Activated CD4-positive, alpha-beta memory T cell treated with anti-CD3 and anti-CD28 coated beads for 36 hours (primary cell): ENCODE measurements at places on chromosomes 13 and 19. TPM values are rescaled to one million over a fixed set of nuclear protein-coding genes. Genes with fewer than 3 reads are reported as not detected.

ZNF441 gene
- total RNA-seq, result 6.4 TPM

SPACA6 gene
- 10.0 TPM for total RNA-seq

DNA sequence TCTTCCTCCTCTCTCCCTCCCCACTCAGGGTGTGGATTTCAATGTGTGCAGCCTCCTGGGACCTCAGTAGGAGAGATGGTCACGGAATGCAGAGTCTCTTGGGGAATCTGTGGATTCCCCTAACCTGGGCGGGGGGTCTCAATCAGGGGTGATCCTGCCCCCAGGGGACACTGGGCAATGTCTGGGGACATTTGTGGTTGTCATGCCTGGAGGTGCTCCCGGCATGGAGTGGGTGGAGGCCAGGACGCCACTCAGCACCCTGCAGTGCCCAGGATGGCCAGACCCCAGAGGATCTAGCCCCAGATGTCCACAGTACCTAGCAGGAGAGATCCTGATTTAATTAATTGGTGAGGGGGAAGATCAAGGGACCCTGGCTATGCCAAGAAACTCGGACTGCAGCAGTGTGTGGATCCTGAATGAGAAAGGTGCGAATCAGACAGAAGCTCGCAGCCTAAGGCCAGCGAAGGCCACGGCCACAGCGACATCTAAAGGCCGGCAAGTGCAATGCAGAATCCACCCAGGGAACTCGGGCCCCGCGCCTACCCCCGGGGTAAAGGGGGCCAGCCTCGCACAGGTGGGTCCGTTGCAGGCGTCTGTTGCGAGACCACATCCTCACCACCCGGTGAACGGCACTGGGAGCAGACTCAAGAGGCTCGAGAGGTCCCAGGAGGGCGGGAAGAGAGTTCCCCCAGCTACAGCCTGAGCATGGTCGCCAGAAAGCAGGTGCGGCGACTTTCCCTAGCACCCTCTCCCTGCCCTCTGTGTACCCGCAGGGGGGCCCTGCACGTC lies 88.8 kb downstream of the GNG7 start:
- DNase-seq, result peak; percentile 74

- DNase-seq, result no peak
Observed at GRCh38 chr19:42466521-42467182, 23.9 kb upstream of the CXCL17 start.

ITGBL1 gene
- total RNA-seq, result not detected

DNA sequence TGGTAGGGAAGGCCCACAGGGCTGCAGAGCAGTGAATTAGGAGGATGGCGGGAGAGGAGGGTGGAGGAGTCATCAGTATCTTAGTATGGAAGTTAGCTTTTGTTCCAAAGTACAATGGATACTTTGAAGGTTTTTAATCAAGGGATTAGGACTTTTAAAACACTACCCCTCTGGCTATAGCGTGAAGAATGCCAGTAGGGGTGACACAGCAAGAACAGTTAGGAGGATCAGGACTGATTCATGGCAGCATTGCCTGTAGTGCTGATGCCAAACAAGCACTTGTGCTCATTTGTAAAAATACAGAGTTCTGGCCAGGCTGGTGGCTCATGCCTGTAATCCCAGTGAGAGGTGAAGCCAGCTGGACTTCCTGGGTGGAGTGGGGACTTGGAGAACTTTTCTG lies 46.2 kb downstream of the SKA3 start:
- DNase-seq, result no peak

CEACAM7 gene
- not detected for total RNA-seq

UGGT2 gene
- not detected for total RNA-seq

GRCh38 chr13:79440958-79441528 lies 35.0 kb upstream of the RBM26 start:
- no peak for DNase-seq

ZNF439 gene
- total RNA-seq, result 5.6 TPM

GRCh38 chr13:53064731-53065130 lies 36.1 kb downstream of the OLFM4 start:
- no peak for DNase-seq

ONECUT3 gene
- not detected for total RNA-seq

SOHLH2 gene
- not detected for total RNA-seq

PSG4 gene
- total RNA-seq, result not detected

NDFIP2 gene
- total RNA-seq, result 178 TPM

DNA sequence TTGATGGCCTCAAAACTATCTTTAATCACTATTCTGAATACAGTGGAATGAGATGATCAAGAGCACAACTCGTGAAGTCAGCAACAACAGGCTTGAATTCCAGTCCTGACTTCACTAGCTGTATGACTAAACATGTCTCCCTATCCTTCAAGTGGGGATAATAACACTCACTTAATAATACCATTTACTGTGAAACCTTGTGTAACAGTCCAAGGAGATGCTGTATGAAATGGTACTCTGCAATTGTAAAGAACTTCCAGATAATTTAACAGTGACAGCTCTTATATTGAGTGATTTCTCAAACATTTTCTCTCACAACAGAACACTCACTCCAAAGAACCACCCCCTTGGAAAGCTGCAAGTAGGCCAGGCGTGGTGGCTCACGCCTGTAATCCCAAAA lies 823.1 kb downstream of the DIAPH3 start:
- DNase-seq, result no peak

- DNase-seq, result peak; percentile 77
Observed at GRCh38 chr19:51440846-51441409, 17.3 kb downstream of the SIGLEC8 start.

AMER2 gene
- total RNA-seq, result not detected

DNA sequence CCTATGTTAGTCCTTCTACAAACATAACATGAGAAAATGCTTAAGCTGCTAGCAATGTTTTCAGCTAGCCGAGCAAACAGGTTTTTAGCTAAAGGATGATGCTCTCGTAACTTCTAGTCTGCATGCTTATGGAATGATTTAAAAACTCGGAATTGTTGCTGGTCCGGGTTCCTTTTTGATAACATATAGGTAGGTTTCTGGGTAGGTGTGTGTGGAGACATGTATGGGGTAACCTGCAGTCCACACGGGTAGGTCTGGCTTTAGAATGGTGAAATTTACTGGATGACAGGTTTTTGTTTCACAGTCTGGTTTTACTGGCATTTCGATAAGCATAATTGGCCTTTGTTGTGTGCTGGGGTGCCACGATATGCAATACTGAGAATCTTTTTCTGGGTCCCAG lies 4.4 kb downstream of the ZNF813 start:
- no peak for DNase-seq

- no peak for DNase-seq
Observed at GRCh38 chr19:16673231-16673630, 12.3 kb downstream of the TMEM38A start.

GRCh38 chr13:98664047-98664446 lies 87.1 kb upstream of the STK24 start:
- peak; percentile 87 for DNase-seq

- DNase-seq, result no peak
Observed at GRCh38 chr13:25761041-25761440, 290.8 kb downstream of the SHISA2 start.
